ENCODE measurements at places on chromosomes 5 and 9. TPM values are rescaled to one million over a fixed set of nuclear protein-coding genes. Genes with fewer than 3 reads are reported as not detected.

HTR1A gene
- total RNA-seq: not detected

SLCO6A1 gene
- not detected for total RNA-seq

ALDH1A1 gene
- 736 TPM for total RNA-seq

C9orf153 gene
- not detected for total RNA-seq

Measured in myometrial cell (primary cell).